ENCODE measurements at places on chromosomes 5 and 9. TPM values are rescaled to one million over a fixed set of nuclear protein-coding genes. Genes with fewer than 3 reads are reported as not detected.

TMED9 gene
- 152 TPM for total RNA-seq

TAF1L gene
- under 0.01 TPM for total RNA-seq

DIRAS2 gene
- 0.09 TPM for total RNA-seq

ARL14EPL gene
- 0.69 TPM for total RNA-seq

ST8SIA4 gene
- total RNA-seq = 0.09 TPM

NRARP gene
- 0.16 TPM for total RNA-seq

IFNA2 gene
- total RNA-seq = not detected

MEIKIN gene
- total RNA-seq = not detected

SIL1 gene
- total RNA-seq = 109 TPM

NPR3 gene
- 74.7 TPM for total RNA-seq

MEGF9 gene
- 7.9 TPM for total RNA-seq

VCAN gene
- 388 TPM for total RNA-seq

CFAP77 gene
- total RNA-seq = not detected

LPAR1 gene
- 450 TPM for total RNA-seq

SPINK4 gene
- total RNA-seq = not detected

ARID3C gene
- not detected for total RNA-seq

PCDHAC2 gene
- under 0.01 TPM for total RNA-seq

AP3B1 gene
- 35.6 TPM for total RNA-seq

RNF180 gene
- total RNA-seq = 0.63 TPM

CENPP gene
- 1.9 TPM for total RNA-seq

TAF11L4 gene
- total RNA-seq = not detected

QSOX2 gene
- total RNA-seq = 4.3 TPM

MCTP1 gene
- 4.4 TPM for total RNA-seq

SMIM33 gene
- total RNA-seq = not detected

CTNNAL1 gene
- total RNA-seq = 60.4 TPM

ANKDD1B gene
- total RNA-seq = 0.95 TPM

ITGA2 gene
- 8.3 TPM for total RNA-seq

TEX48 gene
- not detected for total RNA-seq

ADAMTS2 gene
- 36.8 TPM for total RNA-seq

CDH6 gene
- total RNA-seq = 62.3 TPM

SPACA9 gene
- total RNA-seq = 2.7 TPM

IL33 gene
- total RNA-seq = 83.6 TPM

CHD1 gene
- total RNA-seq = 28.2 TPM

EPB41L4B gene
- total RNA-seq = 0.26 TPM

PDLIM4 gene
- total RNA-seq = 49.3 TPM

ARHGEF37 gene
- total RNA-seq = 1.8 TPM

GLDC gene
- 0.09 TPM for total RNA-seq

PCDHGA4 gene
- 4.7 TPM for total RNA-seq

Data from bronchial smooth muscle cell (primary cell).